ENCODE measurements at places on chromosomes 2 and 18.

GRCh38 chr2:147657086-147658000 lies 187.5 kb upstream of the ACVR2A start:
- DNase-seq: no peak

- DNase-seq: no peak
These were observed 32.0 kb upstream of the NYAP2 start for GRCh38 chr2:225367482-225367881.

DNA sequence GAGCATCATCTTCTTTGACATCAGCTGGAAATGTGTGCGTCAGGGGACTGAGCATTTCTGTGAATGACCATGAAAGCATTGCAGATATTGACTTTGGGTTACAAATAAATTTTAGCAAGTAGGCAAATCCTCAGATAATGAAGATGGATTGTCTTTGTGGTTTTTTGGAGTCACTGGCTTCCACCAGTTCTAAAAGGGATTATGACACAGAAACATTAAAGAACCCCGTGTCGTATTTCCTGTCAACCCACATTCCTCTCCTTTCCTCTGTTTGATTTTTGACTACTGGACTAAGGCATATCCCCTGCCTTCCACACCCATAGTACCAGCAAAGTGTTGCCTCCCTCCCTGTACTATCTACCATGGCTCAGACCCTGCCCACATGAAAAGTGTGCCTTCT lies 268.1 kb downstream of the MYO3B start:
- no peak for DNase-seq

- peak; percentile 65 for DNase-seq
These were observed 48.1 kb upstream of the ARL4C start for GRCh38 chr2:234544659-234545611.

DNA sequence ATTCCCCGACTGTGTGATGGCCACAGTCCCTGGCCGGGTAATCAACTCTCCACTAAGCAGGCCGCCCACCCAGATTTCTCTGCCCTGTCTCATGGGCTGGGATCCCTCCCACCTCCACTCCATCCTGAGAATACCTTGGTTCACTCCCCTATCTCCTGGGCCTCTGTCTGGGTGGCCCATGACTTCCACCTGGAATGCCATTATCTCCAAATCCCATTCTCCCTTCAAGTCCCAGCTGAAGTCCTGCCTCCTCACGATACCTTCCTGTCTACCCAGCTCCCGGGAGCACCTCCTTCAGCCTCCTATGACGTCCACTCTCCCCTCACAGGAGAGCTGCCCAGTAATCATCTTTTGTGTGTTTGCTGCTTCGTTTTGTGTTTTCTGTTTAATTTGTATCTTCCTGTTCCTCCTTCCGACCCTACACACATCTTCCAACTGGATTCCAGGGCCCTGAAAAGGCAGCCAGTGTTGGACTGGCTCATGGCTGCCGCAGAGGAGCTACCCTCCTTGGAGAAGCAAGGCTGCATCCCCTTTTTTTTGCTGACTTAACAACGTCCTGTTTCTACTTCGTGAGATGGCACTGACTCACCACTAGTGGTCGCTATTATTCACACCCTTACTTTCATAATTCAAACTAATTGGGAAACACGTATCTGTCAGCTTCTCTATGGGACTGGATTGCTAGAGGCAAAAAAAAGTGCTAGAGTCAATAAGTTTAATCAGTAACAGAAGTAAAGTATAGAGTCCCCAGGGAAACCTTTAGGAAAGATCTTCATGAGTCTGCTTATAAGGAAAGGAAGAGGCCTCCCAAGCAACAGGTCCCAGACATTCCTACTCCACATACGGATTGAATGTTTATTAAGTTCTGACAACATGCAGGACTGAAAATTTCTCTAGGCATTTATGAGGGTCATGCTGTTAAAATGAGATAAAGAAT lies 171.9 kb upstream of the GATA6 start:
- no peak for DNase-seq

DNA sequence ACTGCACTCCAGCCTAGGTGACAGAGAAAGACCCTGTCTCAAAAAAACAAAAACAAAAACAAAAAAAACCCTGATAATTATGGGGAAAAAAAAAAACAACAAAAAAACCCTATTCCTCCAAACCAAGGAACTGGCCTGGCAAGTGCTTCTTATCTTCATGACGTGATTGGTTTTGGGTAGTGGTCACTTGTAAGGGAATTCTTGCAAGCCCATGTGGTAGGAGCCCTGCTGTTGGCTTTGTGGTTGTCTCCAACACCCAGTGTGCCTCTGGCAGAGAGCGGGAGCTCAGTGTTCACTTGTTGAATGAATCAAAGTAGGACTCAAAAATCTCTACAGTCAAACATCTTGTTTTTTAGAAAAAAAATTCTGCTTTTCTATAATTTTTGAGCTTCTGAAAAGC lies 6.0 kb downstream of the GALM start:
- no peak for DNase-seq

DNA sequence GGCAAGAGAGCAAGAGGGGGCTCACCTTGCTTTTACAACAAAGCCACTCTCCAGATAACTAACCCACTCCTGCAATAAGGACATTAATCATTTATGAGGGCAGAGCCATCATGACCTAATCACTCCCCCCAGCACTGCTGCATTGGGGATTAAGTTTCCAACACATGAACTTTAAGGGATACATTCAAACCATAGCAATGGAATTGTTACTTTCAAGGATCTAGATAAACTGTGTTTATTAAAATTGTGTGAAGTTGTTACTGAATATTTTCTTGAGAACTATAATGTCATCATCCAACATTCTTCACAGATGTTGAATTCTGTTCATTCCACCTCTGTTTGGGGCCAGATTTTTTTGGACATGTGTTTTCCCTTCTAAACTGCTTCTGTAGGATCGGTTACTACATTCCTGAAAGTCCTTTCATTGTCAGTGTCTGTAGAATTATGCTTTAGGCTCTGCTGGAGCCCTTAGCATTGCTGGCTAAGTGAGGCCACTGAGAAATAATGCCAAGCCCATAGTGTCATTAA lies 50.4 kb downstream of the SPATS2L start:
- DNase-seq: no peak

DNA sequence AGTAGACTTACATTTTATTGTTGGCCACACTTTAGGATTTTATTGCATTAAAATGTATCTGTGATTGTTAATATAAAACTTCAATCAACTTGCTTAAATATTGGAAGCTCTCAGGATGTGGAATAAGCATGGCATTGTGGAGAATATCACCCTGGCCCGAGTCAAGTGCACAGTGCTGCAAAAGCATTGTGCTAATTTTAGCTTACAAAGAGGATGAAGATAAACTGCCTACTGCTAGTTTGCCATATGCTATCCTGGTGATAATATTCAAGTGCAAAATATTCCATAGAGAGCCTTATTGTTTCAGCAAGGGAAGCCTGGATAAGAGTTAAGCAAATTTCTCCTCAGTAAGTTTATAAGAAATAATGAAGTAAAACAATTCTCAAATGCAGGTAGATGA lies 54.5 kb downstream of the MEIS1 start:
- no peak for DNase-seq

- peak; percentile 23 for DNase-seq
These were observed 285.6 kb downstream of the AGAP1 start for GRCh38 chr2:235779444-235779896.

DNA sequence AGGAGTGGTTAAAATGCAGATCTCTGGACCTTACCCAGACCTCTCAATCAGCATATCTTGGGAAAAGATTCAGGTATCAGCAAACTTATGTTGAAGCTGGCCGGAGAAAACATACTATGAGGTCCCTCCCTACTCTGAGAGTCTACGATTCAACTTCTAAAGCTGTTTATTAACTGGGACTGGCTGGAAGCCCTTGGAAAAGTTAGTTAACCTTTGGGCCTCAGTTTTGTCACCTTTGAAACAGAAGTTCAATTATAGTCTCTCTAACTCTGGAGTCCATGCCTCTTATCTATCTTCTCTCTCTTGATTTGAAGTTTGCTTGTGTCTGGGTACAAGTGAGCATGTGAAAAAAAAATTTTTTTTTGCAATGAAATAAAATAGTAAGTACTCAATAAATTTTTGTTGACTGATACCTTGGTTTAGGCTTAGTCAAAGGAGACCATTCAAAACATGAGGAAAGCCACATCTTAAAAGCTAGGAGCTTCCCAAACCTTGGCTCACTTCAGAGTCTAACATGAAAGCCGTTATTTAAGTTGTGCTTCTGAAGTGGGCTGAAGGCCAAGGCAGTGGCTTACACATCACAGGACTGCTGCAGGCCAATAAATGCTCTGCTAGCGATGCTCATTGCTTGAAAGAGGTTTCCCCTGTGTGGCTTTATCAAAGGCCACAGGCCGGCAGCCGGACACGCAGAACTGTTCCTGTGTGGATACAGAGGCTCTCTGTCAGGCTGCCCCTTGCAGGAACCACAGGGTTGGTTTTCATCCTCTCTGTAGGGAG lies 110.6 kb upstream of the FAM136A start:
- no peak for DNase-seq

DNA sequence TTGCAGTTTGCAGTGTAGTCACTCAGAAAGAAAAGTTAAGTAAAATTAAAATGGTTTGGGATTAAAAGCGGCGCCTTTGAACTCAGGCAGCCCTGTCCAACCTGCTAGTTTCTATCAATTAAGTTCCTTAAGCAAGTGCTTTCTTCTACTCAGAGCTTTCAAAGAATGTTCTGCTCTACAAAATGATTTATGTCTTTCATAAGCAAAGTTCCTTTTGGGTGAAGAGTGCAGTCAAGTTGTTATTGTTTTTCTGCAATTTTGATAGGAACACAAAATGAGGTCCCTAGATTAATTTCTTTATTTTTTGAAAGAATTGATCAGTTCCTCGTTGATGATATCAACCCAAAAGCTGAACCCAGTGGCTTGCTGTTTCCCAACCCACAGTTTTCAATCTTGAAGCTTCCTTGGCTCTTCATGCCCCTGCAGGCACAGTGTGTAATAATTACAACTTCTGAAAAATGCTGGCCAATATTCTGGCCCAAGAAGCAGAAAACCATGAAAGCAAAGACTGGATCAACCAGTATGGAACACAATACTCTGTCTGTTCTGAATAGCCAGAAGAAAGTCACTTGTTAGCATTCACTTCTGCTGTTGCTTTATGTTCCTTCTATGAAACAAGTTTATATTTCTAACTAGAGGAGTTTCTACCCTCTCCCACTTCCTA lies 89.1 kb downstream of the TGIF1 start:
- DNase-seq: no peak

- DNase-seq: no peak
These were observed 402.8 kb downstream of the ZEB2 start for GRCh38 chr2:144117086-144117485.

GRCh38 chr2:144582651-144583380 lies 62.9 kb upstream of the ZEB2 start:
- no peak for DNase-seq

DNA sequence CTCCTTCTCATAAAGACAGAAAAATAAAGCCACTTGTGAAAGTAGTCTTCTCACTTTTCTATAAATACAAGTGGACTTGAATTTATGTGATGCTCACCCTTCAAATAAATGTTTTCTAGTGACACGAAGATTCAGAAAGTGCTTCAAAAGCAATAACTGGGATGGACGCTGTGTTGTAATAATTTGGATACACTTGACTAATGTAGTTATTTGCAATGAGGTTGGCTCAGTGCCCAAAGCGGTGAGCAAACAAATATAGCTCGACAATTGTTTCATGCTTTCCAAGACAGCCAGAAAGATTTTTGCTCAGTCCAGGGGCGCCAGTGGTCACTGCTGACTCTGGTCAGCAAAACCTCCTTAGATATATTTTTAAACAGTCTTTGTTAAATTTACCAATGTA lies 278.6 kb upstream of the KLHL14 start:
- no peak for DNase-seq

DNA sequence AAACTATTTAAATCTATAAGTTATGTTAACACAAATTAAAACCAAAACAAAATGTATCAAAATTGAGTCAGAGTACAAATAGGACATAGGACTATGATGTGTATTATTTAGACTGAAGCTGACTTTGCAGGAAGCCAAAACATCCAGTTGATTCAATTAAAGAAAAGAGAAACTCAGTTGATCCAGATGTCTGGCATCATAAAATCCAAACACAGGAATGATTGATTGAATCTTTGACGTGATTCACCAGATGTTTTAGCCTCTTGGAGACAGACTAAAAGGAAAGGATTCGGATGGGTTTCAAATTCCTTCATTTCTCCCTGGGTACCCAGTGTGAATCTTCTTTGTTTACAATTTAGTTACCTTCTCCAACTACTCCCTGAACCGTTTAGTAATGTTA lies 272.9 kb downstream of the IRS1 start:
- no peak for DNase-seq

DNA sequence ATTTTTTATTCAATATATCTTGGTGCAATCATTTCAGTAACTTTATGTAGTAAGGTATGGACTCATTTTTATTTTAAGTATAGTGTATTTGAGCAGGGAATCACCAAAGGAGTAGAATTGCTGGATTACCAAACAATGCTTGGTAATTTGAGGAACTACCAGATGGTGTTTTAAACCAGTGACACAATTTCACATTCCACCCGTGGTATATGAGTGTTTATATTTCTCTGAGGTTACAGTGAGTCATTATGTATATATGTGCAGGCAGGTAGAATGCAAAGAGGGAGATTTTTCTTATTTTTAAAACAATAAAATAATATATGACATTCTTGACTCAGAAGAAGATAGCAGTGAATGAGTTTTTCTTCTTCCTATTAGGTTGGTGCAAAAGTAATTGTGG lies 596.9 kb downstream of the DCC start:
- DNase-seq: no peak

GRCh38 chr18:37179384-37179783 lies 350.5 kb downstream of the KIAA1328 start:
- no peak for DNase-seq

GRCh38 chr2:69186614-69187013 lies 173.6 kb downstream of the ANTXR1 start:
- no peak for DNase-seq

DNA sequence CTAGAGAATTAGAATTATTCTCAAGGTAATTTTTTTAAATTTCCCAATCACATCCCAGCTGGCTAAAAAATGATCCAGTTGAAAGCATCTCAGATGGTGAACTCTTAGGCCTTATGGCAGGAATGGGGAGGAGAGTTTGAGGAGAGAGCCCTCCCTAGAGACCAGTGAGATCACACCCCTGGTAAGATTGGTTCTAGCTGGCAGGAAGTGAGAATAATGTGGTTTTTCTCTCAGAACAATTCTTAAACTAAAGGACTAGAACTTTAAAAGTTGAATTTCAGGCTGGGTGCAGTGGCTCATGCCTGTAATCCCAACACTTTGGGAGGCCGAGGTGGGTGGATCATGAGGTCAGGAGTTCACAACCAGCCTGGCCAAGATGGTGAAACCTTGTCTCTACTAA lies 120.2 kb downstream of the MYO3B start:
- no peak for DNase-seq

- no peak for DNase-seq
These were observed 793.4 kb upstream of the CELF4 start for GRCh38 chr18:38358805-38359657.

DNA sequence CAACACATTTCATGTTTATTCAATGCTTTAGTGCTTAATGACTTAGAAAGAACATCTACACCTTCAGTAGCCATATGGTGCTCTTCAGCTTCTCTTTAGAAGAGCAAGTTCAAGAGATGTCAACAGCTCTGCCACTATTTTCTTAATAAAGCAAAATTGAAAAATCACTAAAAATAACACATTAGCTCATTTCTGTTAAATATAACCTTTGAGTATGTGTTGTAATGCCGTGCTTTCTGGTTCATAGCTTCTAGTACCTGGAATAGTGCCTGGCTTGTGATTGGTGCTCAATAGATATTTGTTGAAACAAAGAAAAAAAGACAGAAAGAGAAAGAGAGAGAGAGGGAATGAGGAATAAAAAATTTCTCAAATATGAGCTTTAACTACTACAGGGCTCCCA lies 349.8 kb upstream of the SPRED2 start:
- DNase-seq: no peak
